ENCODE measurements at places on chromosomes 3 and 15.

- no peak overlapping the region for H3K4me3 ChIP-seq
- no peaks in the 10 kb centered on the region for H3K27me3 ChIP-seq
- H3K27ac ChIP-seq, result no peak overlapping the region
- peaks cover 13% of the 10 kb centered on the region for H3K4me1 ChIP-seq
Observed at GRCh38 chr3:193882091-193882490, 253.9 kb upstream of the HES1 start.

- no peak overlapping the region for H3K27ac ChIP-seq
- H3K4me1 ChIP-seq, result no peaks in the 10 kb centered on the region
- H3K4me3 ChIP-seq, result no peak overlapping the region
Observed at GRCh38 chr3:55235416-55235815, 251.7 kb downstream of the WNT5A start.

DNA sequence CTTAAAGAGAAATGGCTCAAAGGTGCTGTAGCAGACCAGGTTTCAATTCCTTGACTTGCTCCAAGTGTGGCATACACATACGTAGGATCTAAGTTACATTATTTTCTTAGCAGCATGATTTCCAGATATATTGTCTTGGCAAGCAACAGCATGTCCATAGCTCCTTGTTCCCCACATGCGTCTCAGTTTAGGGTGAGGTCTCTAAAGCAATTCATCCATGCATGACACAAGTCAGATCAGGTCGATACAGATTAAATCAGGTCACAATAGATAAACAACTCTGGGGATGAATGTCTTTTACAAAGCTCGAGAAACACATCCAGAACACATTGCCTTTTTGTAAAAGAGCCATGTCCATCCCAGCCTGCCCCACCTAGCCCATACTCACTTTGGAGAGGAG is 108.9 kb upstream of the ABHD17C start:
- no peaks in the 10 kb centered on the region for H3K27me3 ChIP-seq
- DNase-seq, result no peak
- H3K36me3 ChIP-seq, result no peaks in the 10 kb centered on the region
- H3K27ac ChIP-seq, result no peak overlapping the region
- H3K4me3 ChIP-seq, result no peak overlapping the region

- H3K36me3 ChIP-seq, result no peaks in the 10 kb centered on the region
- no peaks in the 10 kb centered on the region for H3K27me3 ChIP-seq
- no peak for DNase-seq
- H3K4me3 ChIP-seq, result no peak overlapping the region
- H3K27ac ChIP-seq, result no peak overlapping the region
Observed at GRCh38 chr3:54932606-54933005, 4.7 kb upstream of the LRTM1 start.

GRCh38 chr3:143597774-143598652 is 250.3 kb downstream of the SLC9A9 start:
- H3K36me3 ChIP-seq, result no peaks in the 10 kb centered on the region
- no peaks in the 10 kb centered on the region for H3K27me3 ChIP-seq
- H3K4me1 ChIP-seq, result peaks cover 20% of the 10 kb centered on the region
- no peak for DNase-seq

- no peaks in the 10 kb centered on the region for H3K36me3 ChIP-seq
- no peak overlapping the region for H3K4me3 ChIP-seq
- no peaks in the 10 kb centered on the region for H3K27me3 ChIP-seq
- no peaks in the 10 kb centered on the region for H3K4me1 ChIP-seq
Observed at GRCh38 chr15:81502439-81502838, 128.4 kb upstream of the TMC3 start.

- DNase-seq, result no peak
- no peaks in the 10 kb centered on the region for H3K4me1 ChIP-seq
- no peaks in the 10 kb centered on the region for H3K27me3 ChIP-seq
- H3K4me3 ChIP-seq, result no peak overlapping the region
- H3K36me3 ChIP-seq, result no peaks in the 10 kb centered on the region
Observed at GRCh38 chr15:38528294-38528693, 36.3 kb downstream of the RASGRP1 start.

GRCh38 chr3:5011555-5012256 is 32.5 kb downstream of the BHLHE40 start:
- peaks cover 15% of the 10 kb centered on the region for H3K4me1 ChIP-seq
- DNase-seq, result no peak
- H3K27ac ChIP-seq, result no peak overlapping the region
- no peak overlapping the region for H3K4me3 ChIP-seq

DNA sequence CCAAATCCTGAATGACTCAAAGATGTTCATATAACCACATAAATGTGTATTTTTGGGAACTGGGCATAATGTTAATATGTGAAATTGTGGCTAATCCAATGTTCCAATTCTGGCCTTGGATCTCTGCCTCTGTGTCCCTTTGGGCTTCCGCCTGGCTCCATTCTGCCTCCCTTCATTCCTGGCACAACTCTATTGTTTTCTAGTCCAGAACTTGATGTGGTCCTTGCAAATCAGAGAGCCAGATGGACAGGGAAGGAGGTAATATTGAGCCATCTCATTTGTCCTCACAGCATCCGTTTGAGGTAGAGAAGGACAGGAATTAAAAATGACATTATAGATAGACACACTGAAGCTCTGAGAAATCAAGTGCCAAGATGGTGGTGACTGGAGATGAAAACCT is 355.7 kb upstream of the TBL1XR1 start:
- H3K27ac ChIP-seq, result no peak overlapping the region
- H3K4me1 ChIP-seq, result no peaks in the 10 kb centered on the region
- no peak overlapping the region for H3K4me3 ChIP-seq
- DNase-seq, result no peak
